ENCODE measurements at places on chromosomes 2 and 18.

DNA sequence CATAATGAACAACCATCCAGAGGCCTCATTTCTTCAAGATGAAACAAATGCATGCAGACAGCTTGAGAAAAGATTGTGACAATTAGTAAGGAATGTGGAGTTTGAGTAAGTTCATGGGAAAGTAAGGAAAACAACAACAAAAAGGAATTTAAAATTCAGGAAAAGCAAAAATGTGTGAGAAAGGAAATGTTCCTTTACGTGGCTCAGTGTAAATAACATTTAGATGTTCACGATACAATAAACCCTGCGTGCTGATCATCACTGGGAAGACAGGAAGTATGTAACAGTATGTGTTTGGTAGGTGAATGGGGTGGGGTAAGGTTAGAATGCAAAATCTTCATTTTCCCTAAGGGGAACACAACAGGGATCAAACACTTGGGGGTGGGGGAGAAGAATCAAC is 72.7 kb downstream of the TRIP12 start:
- no peak for DNase-seq

DNA sequence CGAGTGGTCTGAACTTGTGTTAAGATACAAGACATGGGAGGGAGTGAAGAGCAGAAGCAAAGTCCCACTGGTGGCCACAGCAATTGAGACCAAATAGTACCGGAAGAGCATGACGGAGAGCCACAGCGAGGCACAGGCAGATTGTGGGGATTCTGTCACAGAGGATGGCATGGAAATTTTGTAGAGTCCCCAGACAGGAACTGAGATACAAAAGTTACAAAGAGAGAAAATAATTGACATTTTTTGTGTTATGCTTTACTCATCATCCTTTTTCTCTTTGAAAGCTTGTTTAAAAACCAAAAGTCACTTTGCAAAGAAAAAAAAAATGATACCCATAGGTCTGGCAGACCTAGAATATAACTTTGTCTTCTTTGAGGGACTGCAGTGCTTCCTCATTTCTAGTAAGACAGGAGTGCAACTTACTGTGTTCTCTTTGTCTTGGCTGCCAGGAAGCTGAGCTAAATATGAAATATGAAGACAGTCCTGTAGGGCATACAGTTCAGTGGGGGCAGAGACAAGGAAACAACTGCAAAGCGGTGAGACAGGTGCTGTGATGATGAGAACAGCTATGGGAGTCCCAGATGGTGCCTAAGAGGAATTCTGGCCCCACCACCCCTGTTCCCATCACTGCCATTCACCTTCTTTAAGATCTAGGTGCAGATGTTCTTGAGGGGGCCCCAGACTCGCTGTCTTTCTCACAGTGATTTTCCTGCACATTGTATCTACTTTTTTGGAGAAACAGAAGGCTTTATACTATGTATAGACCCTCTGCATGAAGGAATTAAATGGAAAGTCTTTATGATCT is 5.2 kb downstream of the ARHGAP25 start:
- no peak for DNase-seq

DNA sequence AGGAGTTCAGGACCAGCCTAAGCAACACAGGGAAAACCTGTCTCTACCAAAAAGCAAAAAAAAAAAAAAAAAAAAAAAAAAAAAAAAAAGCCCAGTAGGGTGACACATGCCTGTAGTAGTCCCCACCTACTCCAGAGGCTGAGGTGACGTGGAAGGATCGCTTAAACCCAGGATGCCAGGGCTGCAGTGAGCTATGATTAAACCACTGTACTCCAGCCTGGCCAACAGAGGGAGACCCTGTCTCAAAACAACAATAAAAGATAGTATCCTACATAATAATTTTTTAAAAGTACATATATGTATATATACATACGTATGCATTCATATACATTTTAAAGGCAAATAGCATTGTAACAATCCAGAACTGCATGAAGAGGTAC is 51.7 kb downstream of the SOS1 start:
- no peak for DNase-seq

DNA sequence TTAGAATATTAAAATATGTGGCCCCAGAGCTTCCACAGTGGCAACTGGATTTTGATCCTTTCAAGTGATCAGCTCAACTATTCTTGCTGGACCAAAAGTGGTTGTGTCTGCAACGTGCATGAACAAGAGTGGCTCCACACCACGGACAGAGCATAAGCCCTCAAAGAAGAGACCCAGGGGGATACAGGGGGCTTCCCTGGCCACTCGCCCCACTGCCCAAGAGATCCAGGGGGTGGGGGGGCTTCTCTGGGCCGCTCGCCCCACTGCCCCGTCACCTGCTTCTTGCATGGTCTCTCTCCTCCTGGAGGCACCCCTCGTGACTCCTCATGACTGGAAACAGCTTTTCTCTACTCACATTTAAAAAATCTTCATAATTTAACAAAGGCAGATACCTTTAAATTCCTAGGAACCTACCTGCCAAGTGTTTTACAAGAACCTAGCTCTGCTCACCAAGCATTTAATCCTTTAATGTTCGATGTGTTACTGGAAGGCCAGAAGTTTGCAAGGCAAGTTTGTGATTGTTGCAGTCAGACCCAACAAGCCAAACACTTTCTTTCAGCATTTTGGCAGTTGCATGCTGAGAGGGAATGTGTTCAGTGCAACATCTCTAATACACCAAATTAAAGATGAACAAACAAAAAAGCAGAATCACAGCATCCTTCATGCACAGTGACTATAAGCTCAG is 174.3 kb downstream of the BCL2 start:
- DNase-seq, result no peak

DNA sequence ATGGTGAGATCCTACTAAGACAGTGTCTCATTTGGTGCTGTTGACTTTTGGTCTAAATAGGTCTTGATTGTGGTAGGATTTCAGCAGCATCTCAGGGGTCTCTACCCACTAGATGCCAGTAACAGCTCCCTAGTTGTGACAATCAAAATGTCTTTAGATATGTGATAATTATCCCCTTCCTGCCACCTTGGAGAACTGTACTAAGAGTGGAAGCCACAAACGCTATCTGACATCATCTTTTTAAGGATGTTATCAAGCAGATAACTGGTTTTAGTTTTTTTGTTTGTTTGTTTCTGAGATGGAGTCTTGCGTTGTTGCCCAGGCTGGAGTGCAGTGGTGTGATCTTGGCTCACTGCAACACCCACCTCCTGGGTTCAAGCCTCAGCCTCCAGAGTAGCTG is 3.1 kb downstream of the MGAT5 start:
- DNase-seq, result no peak

DNA sequence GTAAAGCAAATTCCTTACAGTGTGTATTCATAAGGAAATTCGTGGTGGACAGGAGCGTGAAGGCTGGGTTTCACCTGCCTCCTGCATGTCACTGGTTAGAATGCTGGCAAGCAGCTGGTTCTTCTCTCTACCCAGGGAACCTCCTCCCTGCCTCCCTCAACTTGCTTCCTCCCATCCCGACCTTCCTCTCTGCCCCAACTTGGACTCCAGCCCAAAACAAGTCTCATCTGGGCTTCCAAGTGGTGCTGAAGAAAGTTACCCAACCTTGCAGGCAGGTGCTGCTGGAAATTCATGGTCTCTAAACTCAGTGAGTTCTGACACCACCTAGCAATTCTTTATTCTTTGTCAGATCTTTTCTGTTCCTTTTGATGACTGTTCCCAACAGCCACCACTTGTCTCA is 184.5 kb downstream of the BCL2 start:
- DNase-seq, result no peak

- no peak for DNase-seq
Observed at GRCh38 chr2:159648643-159649042, 32.3 kb upstream of the BAZ2B start.

All from CD4-positive, CD25-positive, alpha-beta regulatory T cell (primary cell).